BE2C (cell line): ENCODE measurements at places on chromosomes 16 and 17.

DNA sequence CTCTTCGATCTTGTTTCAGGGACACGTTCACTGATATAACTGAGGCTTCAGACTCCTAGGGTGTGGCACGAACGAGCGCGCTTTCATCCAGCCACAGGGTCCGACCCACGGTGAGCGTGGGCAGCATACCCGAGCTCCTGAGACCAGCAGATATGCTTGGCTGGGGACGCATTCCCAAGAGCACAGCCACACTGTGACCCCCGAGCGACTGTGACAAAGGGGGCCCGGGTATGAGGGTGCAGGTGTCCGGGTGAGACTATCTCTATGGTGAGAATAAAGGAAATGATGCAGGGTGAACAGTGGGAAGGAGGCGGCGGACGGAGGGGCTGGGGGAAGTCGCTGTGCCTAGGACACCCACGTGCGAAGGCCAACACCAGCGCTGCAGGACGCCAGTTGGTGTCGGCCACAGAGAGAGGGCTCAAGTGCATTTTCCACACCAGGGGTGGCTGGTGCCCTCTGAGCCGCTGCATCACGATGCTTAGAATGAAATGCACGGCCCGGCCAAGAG is 17.6 kb downstream of the RPH3AL start:
- no peak for DNase-seq

DNA sequence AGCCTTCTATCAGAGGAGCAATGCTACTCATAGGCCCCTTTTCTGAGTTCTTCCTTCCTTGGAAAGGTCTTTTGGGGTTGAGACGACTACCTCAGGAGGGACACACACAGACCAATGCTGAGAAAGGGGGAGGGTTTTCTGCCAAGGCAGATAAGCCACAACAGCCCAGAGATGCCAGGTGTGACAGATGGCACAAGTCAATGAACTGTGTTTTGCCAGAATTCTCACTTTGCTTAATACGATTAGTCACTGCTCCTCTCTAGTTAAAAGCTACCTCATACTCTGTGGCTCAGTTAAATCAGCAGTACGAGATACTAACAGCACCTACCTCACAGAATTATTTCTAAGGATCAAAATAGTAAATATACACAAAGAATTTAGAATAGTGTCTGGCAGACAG is 8.0 kb downstream of the BRD7 start:
- no peak for DNase-seq

GRCh38 chr17:3738562-3739295 is 15.0 kb downstream of the HASPIN start:
- DNase-seq: no peak

DNA sequence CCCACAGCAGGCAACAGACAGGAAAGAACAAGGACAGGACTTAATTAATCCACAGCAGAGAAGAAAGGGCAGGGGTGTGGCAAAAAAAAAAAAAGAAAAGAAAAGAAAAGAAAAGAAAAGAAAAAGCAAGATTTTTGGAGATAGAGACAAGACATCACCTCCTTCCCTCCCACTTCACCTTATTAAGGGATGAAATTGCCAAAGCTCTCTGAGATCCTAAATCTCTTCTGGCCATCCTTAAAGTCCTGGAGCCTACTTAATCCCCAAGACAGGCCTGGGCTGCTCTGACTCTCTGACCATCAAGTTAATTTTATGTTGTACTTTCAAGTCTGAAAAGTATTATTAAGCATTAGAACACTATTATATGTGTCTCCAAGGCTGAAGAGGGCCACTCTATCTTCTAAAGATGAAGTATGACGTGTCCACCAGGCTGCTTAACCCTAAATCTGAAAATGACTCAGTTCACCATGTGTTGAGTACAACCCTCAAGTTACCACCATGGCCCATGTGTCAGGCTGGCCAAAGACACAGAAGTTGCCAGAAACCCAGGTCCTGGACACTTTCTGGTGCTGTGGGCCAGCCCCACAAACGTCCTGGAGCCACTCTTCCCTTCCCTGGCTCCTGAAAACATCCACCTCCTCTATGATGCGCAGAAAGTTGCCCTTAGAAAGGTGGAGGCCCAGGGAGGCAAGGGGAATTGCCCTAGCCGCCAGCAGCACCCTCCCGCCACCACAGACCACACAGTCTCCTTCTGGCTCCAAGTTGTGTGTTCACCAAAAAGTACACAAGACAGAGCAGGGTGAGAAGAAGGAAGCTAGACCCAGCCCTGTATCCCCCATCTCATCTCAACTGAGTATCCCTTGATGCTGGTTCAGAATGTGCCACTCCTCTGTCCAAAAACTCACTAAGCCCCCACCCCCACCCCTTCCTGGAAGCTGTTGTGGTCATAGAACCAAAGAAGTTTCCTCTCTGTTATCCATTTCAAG is 2.7 kb downstream of the SOCS1 start:
- DNase-seq: no peak

- no peak for DNase-seq
Measured at GRCh38 chr16:28063591-28064061, at the start of gene GSG1L. GSG1L (minus strand) TSS chr16:28063714; CDS start chr16:28063424, 290 bp downstream.

DNA sequence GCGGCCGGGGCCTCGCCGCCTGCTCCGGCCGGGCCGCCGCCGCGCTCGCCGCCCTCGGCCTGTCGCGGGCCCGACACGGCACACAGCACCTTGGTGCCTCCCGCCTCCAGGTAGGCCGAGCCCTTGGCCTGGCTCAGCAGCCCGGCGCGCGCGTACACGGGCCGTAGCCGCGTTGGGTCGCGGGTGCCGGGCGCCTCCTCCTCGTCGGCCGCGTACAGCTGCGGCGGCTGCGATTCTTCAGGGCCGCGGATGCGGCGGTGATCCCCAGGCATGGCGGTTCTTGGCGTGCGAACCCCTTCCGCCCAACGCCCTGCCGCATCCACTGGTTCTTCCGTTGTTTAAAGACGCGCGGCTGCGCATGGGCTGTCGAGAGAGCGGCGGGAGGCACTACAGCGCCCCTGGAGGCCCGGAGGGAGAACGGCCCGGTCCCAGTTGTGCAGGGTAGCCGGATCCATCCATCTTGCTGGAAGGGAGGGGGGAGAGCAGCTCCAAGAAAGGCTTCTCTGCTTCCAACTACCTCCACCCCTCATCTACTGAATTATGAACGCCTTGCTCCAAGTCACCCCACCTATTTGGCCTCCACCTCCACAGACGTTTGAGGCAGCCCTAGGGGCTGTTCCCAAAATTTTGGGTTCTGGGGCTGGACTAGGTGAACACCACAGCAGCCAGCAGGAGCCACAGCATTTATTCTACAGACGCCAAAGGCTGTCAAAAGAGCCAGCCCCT is at the start of gene EXOSC6:
EXOSC6 (minus strand) TSS at position 312 of the 726 bp plus-strand sequence; CDS start at position 272, 40 bp downstream.
- DNase-seq: peak; percentile 96
